ENCODE measurements at places on chromosomes 3 and 15.

DNA sequence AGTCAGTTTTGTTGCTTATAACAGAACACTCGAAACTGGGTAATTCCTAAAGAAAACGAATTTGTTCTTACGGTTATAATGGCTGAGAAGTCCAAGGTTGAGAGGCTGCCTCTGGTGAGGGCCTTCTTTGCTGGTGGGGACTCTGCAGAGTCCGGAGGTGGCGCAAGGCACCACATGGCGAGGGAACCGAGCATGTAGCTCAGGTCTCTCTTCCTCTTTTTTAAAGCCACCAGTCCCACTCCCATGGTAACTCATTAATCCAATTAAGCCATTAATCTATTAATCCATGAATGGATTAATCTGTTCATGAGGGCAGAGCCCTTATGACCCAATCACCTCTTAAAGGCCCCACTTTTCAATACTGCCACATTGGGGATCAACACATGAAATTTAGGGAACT lies 50.0 kb downstream of the ROPN1B start:
- no peak for DNase-seq

DNA sequence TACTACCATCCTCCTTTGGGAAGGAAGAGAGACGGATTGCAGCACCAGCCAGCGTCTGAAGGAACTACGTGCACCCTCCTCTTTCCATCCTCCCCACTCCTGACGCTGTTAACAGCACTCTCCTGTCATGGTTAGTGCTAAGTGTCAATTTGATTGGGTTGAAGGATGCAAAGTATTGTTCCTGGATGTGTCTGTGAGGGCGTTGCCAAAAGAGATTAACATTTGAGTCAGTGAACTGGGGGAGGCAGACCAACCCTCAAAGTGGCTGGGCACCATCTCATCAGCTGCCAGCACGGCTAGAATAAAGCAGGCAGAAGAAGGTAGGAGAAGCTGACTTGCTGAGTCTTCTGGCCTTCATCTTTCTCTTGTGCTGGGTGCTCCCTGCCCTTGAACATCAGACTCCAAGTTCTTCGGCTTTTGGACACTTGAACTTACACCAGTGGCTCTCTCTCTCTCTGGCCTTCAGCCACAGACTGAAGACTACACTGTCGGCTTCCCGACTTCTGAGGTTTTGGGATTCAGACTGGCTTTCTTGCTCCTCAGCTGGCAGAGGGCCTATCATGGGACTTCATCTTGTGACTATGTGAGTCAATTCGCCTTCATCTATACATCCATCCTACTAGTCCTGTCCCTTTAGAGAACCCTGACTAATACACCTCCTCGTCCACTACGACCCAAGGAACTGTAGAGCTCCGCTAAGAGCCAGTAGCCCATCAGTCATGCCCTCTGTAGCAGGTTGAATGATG lies 128.2 kb upstream of the HES1 start:
- no peak for DNase-seq

DNA sequence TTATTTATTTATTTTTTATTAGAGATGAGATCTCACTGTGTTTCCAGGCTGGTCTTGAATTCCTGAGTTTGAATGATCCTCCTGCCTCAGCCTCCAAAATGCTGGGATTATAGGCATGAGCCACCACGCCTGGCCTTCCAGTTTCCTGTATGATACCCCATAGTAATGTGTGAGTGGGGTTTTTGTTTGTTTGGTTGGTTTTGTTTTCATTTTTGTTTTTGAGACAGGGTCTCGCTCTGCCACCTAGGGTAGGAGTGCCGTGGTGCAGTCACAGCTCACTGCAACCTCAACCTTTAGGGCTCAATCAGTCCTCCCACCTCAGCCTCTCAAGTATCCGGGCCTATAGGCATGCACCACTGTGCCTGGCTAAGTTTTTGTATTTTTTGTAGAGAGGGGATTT lies 30.9 kb downstream of the GOLM2 start:
- no peak for DNase-seq

DNA sequence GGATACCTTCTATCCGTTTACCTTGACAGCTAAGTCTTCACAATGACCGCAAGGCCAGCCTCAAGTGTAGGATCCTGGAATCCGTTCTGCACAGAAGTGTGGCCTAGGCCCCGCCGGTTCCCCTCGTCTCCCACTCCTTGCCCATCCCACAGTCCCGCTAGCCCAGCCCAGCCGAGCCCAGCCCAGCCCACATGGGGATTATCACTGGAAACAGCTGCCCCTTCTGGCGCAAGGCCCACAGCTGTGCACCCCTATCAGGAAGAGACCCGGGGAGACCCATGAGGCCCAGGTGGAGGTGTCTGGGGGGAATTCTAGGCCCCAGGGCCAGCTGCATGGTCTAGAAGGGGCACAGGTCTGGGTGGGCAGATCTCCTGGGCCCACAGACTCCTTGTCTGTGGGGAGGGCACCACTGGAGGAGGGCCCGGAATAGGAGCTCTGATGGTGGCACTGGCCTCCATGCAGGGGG lies 27.9 kb upstream of the KLF13 start:
- DNase-seq = no peak

- no peak for DNase-seq
Measured at GRCh38 chr3:155302481-155302880, 9.0 kb upstream of the STRIT1 start.

GRCh38 chr3:25461946-25462345 lies 33.9 kb downstream of the RARB start:
- DNase-seq = no peak

DNA sequence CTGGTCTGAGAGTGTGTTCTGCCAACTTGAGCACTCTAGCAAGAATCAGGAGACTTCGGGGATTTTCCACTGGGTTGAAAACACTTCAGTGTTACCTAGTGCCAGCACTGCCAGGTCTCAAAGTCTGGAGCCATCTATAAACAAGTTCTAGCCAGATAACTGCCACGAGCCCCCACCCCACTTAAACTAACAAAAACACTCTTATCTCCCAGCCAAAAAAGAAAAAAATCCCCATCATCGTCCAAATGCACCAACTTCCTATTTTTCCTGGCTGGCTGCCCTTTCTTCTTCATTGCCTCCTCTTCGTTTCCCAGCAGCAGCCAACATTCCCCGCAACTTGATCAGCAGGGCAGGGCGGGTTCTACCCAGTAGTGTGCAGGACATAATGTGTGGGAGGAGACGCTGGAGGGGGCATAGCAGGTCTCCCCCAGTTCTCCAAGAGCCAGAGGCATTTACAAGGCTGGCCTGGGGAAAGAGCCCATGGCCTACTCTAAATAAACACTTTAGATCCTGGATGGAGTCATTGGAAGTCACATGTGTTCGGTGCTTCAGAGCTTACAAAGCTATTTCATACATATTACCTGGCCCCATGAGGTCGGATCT lies 29.5 kb downstream of the C2CD4B start:
- DNase-seq = no peak

DNA sequence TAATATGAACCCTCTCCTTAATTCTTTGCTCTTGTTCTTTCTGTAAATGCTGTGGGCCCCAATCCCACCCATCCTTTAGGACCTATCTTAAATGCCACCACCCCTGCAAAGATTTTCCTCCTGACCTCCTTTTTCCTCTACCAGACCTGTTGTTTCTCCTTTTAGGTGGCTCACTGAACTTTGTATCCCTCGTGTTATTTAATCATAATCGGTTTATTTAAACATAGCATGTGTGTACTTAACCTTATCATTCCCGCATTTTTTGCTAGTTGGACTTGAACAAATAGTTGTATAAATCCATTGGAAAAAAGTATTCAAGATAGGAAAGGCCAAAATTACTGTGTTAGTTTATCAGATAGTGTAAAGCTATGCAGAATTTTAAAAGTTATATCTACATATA lies 988 bp upstream of the NFKBIZ start:
- no peak for DNase-seq

- no peak for DNase-seq
Measured at GRCh38 chr3:128438488-128439072, 28.1 kb downstream of the DNAJB8 start.

DNA sequence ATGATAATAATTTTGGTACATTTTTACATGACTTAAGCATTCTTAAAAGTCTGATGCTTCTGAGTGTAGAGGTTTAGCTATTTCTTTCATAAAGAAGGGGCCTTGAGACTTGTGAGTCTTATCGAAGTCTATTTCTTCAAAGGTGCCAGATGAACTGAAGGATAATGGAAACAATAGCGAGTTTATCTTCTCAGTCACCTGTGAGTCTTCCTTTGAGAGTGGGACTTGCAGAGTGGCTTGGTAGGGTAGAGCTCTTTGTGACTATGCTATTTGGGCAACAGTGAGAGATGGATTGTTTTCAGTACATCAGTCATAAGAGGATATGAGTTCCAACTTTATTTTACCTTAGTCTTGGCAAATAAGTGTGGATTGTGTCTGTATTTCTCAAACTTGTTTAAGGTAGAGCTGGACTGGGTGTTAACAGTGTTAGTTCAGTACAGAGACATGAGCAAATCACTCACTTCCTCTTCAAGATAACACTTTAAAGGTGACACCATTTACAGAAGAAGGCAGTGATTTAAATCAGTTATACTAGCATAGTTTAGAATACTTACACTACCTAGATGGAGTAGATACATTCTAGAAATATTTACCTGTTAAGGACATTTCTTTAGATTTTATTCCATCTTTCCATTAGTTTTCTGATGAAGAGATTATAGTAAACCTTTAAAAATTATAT lies 3.2 kb downstream of the AKAP13 start:
- no peak for DNase-seq

DNA sequence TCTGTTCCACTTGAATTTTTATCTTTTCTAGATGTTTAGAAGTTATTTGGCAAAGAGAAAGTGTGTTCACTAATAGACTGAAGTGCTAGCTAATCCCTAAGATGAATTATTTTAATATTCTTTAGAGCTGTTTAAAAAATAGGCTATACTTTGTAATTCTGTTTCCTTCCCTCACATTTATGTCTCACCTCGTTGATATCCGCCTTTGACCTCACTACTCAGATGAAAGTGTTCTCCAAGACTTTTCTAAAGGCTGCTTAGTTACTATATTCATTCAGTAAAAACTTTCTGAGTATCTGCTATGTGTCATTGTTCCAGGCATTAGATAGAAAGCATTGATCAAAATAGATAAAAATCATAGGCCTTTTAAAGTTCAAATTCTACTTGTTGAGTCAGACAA lies 38.3 kb downstream of the HMG20A start:
- DNase-seq = no peak

- DNase-seq = no peak
Measured at GRCh38 chr3:151372063-151372820, 12.3 kb downstream of the P2RY12 start.

- DNase-seq = no peak
Measured at GRCh38 chr3:160921020-160921635, 165.1 kb downstream of the PPM1L start.

GRCh38 chr15:96049766-96050165 lies 280.7 kb upstream of the NR2F2 start:
- no peak for DNase-seq

DNA sequence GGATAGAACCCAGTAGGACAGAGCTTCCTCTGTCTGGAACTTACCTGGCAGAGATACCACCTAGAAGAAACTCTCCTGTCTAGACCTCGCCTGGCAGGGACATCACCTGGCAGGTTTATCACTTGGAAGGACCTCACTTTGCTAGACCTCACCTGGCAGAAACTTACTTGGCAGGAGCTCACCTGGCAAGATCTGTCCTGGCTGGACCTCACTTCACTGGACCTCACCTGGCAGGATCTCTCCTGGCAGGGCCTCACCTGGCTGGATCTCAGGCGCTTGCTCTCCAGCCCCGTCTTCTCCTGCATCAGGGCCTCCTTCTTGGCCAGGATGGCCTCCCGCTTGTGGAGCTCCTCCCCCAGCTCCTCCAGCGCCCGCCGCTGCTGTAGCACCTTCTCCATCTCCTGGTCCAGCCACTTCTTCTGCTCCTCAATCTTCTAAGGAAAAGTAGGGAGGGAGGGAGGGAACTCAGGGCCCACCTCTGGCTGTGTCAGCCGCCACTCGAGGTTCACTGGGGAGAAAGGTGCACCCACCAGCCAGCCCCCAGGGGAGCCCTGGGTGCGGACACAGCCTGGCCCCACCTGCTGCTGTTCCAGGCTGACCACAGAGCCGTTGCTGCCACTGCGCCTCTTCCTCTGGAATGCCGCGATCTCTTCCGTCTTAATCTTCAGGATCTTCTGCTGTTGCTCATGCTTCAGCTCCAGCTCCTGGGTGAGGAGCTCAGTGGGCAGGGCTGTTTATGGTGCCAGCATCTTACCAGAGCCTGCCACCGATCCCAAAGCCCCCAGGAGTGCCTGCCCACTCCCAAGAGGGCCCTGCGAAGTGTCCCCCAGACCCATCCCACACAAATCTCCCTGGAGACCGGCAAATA lies 22.5 kb downstream of the KIF7 start:
- no peak for DNase-seq

GRCh38 chr3:106379251-106379750 lies 510.5 kb upstream of the CBLB start:
- no peak for DNase-seq

GRCh38 chr3:196599734-196600128 lies 31.3 kb downstream of the FBXO45 start:
- DNase-seq = no peak

- DNase-seq = peak; percentile 37
Measured at GRCh38 chr3:15753056-15753710, 44.6 kb downstream of the ANKRD28 start.

- DNase-seq = no peak
Measured at GRCh38 chr3:16606398-16606797, 1.2 kb upstream of the DAZL start.

- DNase-seq = no peak
Measured at GRCh38 chr15:78449220-78449999, 11.4 kb downstream of the IREB2 start.

DNA sequence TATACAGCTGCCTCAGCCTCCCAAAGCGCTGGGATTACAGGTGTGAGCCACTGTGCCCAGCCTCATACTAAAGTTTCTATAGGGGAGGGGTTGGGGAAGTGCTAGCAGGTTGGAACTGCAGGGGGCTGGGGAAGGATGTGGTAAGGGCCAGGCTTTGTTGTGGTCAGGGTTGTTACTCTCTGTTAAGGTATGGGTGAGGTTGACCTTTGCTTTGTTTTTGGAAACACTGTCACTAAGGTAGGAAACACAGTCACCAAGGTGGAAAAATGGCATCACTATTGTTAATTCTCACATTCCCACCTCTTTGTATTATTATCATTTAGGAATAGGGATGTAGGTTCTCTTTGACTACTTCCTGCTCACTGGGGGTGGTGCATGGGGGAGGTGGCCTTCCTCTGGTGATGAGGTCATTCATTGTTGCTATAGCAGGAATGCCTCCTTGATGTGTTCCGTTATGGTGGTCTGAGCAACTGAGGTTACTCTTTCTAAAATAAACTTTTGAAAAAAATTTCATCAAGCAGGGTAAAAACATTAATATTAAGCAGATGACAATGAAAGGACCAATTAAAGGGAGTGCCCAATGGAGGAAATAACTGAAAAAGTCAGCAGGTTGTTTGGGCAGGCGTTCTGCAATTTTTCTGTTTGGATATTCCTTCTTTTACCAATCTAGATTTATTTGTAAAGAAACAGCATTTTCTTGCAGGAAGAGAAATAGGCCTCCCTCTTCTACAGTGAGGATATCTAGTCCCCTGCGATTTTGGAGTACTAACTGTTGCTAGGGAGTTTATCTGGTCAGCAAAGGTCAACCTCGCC lies 150.5 kb downstream of the WDR76 start:
- DNase-seq = no peak

DNA sequence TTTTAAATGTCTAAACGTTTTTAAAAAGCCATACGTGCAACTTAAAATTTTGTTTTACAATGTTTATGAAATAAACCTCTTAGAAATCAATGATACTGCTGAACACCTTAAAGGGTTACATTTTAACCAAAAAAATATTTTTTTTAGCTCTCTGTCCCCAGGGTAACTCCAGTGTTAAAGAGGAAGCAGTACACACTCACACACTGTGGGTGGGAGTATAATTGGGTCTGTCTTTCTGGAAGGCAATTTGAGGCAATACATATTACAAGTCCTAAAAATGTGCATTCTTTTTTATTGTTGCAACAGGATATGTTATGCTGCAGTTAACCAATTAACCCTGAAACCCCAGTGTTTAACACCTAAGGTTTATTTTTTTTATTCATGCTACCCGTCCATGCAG lies 34.1 kb downstream of the WHAMM start:
- no peak for DNase-seq
